ENCODE measurements at places on chromosomes 6 and 20.

- DNase-seq = no peak
Observed at GRCh38 chr20:17836303-17836861, 132.2 kb downstream of the SNX5 start.

DNA sequence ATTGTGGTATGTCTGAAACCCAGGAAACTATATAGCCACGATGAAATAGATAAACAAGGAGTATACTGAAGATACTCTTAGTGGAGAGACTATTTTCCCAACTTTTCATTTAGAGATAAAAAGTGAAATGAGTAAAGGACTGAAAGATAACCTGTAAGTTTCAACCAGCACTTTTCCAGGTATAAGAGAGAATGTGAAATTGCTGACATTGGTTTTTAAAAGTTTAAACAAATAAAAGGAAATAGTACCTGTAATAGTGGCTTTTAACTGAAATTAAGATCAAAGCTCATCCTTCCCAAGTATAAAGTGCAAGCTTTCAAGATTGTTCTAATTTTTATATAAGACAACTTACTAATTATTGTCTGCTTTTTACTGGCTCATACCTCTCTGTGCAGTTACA, 130.2 kb upstream of the CCN2 start:
- DNase-seq = no peak

- DNase-seq = no peak
Observed at GRCh38 chr6:71411882-71412281, 123.3 kb downstream of the OGFRL1 start.

GRCh38 chr6:43186019-43186418, 4.0 kb downstream of the CUL9 start:
- DNase-seq = no peak

- DNase-seq = no peak
Observed at GRCh38 chr6:169221264-169221663, 32.4 kb downstream of the THBS2 start.

DNA sequence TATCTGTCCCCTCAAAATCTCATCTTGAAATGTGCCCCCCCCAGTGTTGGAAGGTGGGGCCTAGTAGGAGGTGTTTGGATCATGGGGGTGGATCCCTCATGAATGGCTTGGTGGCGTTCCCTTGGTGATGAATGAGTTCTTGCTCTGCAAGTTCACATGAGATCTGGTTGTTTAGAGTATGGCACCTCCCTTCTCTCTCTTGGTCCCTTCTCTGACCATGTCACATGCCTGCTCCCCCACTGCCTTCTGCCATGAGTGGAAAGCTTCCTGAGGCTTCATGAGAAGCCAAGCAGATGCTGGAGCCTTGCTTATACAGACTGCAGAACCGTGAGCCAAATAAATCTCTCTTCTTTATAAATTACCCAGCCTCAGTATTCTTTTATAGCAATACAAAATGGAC, 70.9 kb downstream of the MAN1A1 start:
- no peak for DNase-seq

- DNase-seq = no peak
Observed at GRCh38 chr6:31945507-31946369, at the start of gene CFB. CFB (plus strand) TSS chr6:31946095; CDS start chr6:31946222, 127 bp downstream.

DNA sequence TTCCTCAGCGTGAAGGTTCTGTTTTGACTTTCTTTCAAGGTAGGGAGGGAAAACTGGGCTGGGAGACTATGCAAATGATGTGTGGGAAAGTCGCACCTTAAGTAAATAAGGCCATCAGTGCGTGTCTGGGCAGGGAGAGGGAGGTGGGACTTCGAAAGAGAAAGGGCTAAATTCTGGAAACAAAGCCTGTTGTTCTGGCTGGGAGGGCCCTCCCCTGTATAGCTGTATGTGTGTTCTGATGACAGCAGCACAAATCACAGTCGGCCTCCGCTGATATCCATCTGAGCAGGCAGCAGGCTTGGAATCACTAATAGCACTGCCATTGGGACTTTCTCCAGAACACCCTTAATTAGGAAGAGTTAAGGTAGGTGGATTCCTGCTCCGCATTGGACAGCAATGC, 19.2 kb downstream of the JAG1 start:
- DNase-seq = no peak

- no peak for DNase-seq
Observed at GRCh38 chr6:50635429-50635828, 77.9 kb upstream of the TFAP2D start.

DNA sequence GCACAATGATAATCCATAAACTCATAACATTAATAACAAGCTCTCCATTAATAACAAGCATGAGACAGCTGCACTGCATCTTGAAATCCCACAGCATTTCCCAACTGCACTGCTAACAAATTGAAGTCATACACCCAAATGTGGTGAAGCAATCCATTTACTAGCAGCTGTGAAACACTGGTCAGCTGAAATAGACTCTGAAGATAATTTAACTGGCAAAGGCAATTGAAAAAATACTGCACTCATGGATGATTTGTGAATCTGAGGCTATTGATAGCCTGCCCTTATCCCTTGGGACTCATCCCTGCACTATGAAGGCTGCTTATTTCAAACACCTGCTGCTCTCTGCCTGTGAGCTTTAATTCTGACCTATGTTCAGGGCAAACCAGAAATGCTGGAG, 49.1 kb upstream of the PLCB1 start:
- no peak for DNase-seq

- no peak for DNase-seq
Observed at GRCh38 chr6:150273457-150274309, 95.1 kb upstream of the IYD start.

DNA sequence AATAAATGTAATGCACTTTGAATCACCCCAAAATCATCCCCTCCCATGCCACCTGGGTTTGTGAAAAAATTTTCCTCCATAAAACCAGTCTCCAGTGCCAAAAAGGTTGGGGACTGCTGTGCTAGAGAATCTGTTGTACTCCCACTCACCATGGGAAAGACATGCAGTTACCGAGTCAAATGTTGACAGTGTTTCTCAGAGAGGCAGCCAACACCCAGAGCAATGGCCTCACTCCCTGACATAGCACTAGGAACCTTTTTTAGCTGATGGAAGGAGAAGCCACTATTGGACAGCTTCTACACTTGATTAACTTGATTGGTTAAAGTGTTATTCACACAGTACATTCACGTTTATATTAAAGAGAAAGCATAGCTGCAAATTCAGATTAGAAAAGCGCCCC, 59.8 kb upstream of the MANEA start:
- DNase-seq = no peak

GRCh38 chr6:165751486-165751885, 88.4 kb upstream of the PDE10A start:
- DNase-seq = no peak

DNA sequence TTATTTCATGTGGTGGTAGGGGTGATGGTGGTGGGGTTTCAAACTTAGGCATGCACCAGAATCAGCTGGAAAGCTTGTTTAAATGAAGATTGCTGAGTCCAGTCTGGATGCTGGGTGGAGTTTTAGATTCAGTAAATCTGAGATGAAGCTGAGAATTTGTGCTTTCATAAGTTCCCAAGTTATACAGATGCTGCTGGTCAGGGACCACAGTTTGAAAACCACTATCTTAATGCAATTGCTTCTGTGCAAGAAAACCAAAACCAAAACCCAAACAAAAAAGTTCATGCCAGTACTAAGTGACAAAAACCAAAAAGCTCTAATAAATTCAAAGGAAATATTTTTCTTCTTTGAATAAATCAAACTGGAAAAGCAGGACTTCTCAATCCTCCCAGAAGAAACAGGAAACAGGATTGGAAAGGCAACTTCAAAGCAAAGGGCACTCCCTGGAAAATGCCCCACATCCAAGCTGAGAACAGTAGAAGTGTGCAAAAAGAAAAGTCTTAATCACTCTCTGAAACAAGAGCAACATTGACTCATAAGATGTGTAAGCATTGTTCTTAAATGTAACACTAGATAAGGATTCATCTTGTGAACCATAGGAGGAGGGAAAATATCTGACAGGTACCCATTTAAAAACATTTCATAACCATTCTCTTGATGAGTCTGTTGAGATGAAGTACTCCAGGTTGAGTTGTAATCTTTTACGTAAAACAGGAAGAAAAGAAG, 481.5 kb upstream of the HSF2 start:
- no peak for DNase-seq

DNA sequence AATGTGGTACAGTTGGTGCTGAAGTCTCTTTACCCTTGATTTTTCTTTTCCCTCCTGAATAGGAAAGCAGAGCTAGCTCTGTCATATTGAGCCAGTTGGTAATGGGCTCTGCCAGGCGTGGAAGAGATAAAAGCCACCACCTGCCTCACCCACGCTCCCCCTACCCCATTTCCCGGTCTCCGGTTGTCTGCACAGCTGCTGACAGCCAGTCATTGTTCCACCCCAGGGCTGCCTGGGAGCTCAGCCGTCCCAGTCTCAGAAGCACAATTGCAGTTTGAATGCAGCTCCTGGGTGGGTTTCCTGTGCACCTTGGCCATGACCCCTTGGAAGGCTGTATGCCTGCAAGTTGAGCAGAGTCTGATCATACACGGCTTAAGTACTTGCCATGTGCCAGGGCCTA, 675.2 kb upstream of the FLRT3 start:
- DNase-seq = no peak

DNA sequence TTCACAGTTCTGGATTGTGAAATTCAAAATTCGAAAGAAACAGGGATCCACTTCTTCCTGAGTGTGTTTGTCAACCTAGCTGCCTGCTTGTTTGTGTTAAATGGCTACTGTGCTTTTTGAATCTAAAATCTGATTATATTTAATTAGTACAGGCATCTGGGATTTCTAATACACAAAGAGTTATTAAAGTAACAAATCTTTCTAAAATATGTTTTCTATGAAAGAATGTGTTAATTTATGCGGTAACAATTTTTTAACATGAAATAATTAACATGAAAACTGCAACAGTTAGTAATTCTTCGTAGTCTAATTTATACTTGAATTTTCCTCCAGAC, 81.2 kb upstream of the TRAF3IP2 start:
- no peak for DNase-seq

GRCh38 chr6:43297644-43298564, at the start of gene SLC22A7:
SLC22A7 (plus strand) TSS chr6:43298260; CDS start chr6:43298359, 99 bp downstream.
- DNase-seq = no peak

DNA sequence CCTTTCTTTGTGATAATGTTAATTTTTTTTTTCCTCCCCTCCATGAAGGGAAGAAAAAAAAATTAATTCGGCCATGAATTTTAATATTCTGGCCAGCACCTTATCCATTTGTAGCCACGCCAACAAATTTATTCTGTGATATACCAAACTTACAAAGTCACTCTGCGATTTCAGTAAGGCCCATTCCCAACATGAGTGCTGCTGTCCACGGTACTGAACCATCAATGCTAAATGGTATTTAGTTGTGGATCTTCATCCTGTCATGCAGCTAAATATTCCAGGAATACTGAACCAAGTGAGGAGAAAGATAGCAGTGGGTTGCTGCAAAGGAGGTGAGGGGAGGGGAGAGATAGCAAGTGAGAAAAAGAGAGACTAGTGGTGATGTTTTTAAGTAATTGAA, 19.5 kb upstream of the RSPH4A start:
- no peak for DNase-seq

- DNase-seq = no peak
Observed at GRCh38 chr20:48850257-48850976, 22.6 kb upstream of the PREX1 start.

- no peak for DNase-seq
Observed at GRCh38 chr6:74677463-74677862, 528.4 kb downstream of the COL12A1 start.

DNA sequence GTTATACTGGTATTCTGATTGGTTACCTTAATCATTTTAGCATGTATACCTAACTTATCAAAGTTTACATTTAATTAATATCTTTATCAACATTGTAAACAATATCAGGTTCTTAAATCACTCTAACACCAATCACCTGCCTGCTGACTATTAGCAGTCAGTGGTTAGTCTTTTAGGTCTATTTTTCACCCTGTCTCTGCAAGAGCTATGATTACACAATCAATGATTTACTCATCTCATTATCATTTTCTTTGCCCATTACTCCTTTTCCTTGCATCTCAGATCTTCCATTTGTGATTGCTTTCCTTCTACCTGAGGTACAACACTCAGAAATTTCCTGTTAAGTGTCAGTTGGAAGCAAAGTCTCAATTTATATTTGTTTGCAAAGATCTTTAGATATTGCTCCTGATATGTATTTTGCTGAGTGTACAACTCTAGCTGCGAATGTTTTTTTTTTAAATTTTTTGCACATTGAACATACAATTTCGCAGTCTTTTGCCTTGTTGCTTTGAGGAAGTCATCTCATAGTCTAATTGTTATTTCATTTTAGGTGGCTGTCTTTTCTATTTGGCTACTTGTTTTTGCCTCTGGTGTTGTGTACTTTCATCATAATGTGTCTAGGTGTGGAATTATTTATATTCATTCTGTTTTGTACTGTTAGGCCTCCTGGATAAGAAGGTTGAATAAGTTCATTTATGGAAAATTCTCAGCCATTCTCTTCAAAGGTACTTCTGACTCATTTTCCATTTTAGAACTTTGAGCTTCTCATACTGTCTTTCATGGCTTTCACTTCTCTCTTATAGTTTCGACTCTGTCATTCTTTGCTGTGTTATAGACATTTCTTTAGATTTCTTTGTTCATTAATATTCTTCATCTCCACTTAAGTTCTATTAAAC, 104.9 kb upstream of the CEP162 start:
- DNase-seq = no peak

DNA sequence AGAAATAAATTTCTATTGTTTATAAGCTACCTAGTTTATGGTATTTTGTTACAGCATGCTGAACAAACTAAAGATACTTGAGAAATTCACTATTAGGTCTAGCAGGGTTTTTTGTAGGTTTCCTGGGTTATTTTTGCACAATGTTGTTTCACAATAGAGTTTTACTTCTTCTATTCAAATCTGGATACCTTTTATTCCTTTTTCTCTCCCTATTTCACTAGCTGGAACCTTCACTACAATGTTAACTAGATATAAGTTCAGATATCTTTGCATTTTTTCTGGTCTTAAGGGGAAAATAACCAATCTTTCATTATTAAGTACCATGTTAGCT, 237.7 kb upstream of the CITED2 start:
- DNase-seq = no peak

Measured in cortex of kidney (tissue), 1 donor.